ENCODE measurements at places on chromosomes 11 and 22.

DNA sequence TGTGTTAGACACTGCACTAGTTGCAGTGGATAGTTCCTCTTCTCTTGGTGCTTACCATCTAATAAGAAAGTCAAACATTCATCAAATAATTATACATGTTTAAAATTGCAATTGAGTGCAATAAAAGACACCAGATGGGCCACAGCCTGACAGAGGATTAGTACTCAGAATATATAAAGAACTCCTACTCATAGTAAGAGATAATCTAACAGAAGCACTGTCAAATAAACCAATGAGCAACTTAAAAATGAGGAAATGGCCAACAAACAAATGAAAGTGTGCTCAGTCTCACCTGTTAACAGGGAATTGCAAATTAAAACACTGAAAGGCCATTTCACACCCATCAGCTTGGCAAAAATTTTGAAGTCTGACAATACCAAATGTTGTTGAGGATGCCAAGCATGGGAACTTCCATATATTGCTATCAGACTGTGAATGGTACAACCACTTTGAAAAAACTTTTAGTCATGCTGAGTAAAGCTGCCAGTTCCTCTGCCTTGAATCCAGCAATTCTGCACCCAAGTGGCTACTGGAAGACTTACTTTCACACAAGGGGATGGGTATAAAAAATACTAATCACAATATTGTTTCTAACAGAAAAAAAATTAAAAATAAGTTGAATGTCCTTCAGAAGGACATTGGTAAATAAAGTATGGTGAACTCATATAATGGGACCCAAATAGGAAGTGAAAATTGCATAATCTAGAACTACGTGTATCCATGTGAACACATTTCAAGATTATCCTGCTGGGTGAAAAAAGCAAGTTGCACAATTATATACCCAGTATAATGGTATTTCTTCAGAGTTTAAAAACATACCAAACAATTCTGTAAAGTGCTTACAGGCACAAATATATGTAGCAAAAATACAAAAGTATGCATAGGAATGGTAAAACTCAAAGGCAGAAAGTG lies 41.4 kb upstream of the CREB3L1 start:
- DNase-seq = no peak

DNA sequence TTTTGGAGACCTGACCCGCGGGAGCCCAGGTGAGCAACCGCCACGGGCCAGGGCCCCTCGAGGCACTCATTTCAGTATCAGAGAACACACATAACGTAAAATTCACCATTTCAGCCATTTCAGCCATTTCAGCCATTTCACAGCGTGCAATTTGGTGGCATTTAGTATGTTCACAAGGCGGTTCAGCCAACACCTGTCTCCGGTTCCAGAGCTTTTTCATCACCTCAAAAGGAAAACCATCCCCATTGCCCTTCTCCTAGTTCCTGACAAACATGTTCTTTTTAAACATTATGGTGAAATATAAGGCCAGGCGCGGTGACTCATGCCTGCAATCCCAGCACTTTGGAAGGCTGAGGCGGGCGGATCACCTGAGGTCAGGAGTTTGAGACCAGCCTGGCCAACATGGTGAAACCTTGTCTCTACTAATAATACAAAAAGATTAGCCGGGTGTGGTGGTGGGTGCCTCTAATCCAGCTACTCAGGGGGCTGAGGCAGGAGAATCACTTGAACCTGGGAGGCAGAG lies 119.3 kb downstream of the KCNQ1 start:
- no peak for DNase-seq

- DNase-seq = no peak
These were observed 321.7 kb upstream of the PLET1 start for GRCh38 chr11:112582366-112582765.

DNA sequence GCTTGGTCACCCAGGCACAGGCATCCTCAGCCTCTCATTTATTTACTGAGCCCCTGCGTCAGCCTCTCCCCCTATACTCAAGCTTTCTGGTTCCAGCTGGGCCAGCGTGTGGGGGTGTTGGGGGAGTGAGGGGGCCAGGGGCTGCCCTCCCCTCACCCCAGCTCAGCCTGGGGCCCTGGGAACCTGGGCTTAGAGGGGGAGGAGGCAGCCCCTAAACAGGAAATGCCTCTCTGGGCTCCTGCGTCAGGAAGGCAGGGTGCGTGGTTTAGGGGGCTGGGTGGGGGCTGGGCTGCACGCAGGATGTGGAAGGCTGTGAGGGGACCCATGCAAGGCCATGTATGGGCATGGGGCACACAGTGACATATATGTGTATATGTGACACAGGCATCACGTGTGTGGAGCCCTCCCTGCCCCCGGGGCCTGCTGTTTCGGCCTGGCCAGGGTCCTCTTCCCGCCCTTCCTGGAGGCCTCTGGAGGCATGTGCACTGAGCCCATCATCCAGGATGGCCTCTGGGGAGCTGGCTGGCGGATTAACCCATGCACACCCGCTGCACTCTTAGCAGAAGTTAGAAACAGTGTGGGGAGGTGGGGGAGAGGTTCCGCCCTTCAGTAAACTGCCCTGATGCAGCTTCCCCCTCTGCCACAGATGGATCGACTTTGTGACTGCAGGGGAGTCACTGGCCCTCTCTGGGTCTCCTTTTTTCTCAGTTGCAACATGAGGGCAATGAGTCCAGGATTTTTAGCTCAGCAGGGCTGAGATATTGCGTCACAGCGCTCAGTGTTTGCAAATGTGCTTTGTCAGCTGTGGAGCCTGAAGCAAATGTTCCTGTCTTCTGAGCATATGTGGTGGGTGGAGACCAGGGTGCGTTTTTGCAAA lies 1.1 kb upstream of the CD248 start:
- no peak for DNase-seq

GRCh38 chr22:45422237-45422983 lies 8.9 kb downstream of the RIBC2 start:
- no peak for DNase-seq
